ENCODE measurements at places on chromosomes 11 and 22.

GRCh38 chr11:85647078-85647477, 689 bp upstream of the TMEM126A start:
- DNase-seq: no peak

- DNase-seq: peak; percentile 55
These were observed at the start of gene PARVG for GRCh38 chr22:44180706-44181032. TSS of gene PARVG (plus strand) at chr22:44180925. CDS start at chr22:44183330, 2,405 bp downstream.

DNA sequence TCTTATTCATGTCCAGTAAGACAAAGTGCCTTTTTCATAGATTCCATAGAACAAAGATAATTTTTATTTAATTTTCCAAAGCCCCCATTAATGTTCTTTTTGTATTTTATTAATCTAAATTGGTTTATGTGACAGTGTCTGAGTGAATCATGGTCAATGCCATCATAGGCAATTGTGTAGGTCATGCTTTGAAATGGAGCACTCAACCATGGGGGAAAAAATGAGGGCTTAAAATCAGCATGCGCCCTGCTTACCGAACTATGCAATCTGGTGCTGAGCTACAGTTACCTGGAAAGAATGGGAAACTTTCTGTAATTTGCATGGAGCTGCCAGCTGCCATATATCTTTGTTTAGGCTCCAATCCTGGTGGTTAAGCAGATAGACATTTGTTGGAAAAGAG, 28.4 kb upstream of the RAB38 start:
- no peak for DNase-seq

- no peak for DNase-seq
These were observed 45.3 kb downstream of the CCDC34 start for GRCh38 chr11:27317751-27318150.

- no peak for DNase-seq
These were observed 9.4 kb downstream of the PARVA start for GRCh38 chr11:12386745-12387144.

DNA sequence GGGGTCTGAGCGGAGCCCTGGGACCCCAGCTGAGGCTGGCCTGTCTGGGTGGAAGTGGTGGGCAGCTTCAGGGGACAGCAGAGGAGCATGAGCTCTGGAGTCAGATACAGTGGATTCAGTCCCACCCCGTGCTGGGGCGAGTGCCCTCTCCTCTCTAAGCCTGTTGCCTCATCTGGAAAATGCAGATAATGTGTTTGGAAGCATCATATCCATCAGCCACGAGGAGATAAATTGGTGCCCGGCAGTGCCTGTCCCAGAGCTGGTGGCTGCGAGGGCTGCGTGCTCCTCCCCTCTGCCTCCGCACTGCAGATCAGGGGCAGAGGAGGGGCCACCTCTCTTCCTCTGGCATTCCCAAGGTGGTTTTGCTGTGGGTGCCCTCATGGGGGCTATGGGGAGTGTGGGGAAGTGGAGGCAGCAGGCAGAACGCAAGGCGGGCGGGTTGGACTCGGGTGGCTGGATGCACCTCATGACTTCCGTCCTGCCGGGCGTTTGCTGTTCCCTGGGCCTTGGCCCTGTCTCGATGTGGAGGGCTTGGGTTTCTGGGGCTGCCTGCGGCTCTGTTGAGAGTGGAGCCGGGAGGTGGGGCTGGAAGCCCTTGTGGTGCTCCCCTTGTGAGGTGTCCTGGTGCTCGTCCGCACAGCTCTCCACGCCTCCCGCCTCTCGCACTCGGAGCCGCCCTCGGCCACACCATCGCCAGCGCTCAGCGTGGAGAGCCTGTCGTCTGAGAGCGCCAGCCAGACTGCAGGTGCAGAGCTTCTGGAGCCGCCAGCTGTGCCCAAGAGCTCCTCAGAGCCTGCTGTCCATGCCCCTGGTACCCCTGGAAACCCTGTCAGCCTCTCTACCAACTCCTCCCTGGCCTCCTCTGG, 20.9 kb downstream of the MICALL1 start:
- DNase-seq: no peak

GRCh38 chr11:67373648-67374570, 511 bp upstream of the CLCF1 start:
- DNase-seq: peak; percentile 82

DNA sequence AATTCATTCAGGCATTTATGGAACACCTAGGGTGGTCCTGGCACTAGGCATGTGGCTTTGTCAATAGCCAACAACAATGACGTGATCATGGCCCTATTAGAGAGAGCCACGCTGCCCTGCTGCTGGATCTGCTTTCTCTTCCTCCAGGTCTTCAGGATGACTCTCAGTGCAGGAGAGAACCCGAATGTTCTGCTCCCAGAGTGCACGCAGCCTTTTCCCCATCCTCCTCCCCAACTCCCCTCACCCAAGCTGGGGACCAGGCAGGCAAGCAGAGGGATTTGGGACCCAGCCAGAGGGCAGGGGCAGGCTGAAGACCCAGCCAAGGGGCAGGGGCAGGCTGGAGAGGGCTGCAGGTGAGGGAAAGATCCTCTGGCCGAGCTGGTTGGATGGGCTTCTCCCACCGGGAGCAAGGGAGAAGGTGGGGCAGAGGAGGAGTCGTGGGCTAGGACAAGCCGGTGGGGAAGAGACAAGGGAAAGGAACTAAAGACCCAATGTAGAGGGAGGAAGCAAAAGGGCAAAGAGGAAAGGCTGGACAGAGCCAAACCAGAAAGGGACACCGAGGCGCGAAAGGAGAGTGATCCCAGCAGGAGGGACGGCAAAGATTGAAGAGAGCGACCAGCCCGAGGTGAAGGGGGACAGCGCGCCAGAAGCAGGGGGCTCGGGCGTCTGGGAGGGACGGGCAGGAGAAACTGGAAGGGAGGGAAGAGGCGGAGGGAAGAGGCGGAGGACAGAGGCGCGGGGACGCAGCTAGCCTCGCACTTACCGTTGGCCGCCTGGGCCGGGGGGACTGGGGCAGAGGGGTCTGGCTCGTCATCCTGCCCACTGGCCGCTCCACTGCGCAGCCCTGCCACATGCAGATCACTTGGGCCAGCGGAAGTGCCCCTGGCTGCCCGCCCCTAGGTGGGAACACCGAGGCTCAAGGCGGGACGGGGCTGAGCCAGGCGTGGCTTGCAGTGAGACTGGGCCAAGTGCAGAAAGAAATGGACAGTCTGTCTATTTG, at the start of gene KCTD14:
KCTD14 (minus strand) TSS at position 880 of the 1,000 bp plus-strand sequence; CDS start at position 853, 27 bp downstream.
- DNase-seq: no peak

- DNase-seq: no peak
These were observed 101.8 kb upstream of the TIMP3 start for GRCh38 chr22:32699686-32700085.

- DNase-seq: no peak
These were observed 27.8 kb downstream of the YWHAH start for GRCh38 chr22:31972180-31972579.

DNA sequence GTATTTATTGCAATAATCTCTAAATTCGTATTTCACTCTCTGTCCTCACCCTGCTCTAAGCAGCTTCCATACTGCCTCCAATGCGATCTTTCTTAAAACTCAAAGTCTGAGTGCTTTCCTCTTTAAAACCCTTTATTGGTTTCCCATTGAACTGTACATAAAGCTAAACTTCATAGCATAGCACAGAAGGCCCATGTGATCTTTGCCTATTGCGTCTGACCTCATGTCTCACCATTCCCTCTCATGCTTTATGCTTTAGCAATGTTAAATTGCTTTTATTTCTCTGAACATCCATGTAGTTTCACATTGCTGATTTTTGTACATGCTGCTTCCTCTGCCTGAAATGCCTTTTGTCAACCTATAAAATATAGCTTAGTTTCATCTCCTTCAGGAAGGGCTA, 28.4 kb downstream of the ZDHHC13 start:
- DNase-seq: no peak

- no peak for DNase-seq
These were observed 51.8 kb downstream of the BTG4 start for GRCh38 chr11:111460340-111460739.

DNA sequence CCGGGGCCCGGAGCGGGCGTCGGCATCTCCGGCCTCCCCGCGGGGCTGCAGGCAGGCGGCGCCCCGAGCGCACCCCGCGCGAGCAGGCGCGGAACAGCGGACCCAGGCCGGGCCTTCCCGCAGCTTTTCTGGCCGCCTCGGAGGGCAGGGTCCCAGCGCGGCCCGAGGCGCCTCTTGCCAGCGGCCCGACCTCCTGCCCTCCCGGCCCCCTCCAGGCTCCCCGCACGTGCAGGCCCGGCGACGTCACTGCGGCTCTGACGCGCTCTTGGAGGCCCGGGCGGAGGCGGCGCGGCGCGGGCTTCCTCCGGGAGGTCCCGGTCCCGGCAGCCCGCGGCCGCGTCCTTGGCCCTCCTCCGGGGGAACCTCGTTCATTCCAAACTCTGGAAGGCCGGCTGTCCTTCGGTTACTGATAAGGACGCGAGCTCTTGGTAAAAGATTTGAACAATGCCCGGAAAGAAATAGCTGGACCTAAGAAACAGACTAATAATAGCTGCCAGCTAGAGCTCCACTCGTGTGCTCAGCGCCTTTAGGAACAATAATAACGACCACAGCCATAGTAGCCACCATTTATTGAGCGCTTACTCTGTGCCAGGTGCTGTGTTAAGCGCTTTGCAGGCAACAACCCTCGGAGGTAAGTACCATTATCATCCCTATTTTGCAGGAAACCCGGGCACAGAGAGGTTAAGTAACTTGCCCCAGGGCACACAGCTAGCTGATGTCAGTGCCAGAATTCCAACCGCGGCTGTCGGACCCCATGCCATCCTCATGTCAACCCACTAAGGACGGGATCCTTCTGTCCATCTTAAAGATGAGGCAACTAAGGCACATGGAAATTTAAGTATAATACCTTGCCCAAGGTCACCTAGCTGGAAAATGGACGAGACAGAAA, 39.1 kb upstream of the CREB3L1 start:
- peak; percentile 33 for DNase-seq

DNA sequence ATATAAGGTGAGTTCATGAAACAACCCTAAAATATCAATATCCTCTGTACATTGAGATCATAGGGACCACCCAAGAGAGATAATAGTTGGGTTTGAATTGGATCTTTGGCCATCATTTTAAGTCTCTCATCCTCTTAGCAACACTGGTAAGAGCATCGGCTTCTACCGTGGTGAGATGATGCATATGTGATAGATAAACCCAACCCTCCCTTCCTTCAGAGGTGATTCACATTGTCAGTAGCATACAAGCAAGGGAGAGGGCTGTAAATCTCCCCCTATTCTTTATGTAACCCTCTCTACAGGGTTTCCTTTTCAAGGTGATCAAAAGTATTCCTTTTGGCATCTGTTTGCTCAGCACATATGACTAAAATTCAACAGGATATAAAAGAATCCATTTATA, 102.4 kb upstream of the MTMR2 start:
- no peak for DNase-seq

GRCh38 chr11:32888805-32889204, 3.8 kb upstream of the QSER1 start:
- DNase-seq: no peak

- no peak for DNase-seq
These were observed 6.4 kb upstream of the PKNOX2 start for GRCh38 chr11:125157953-125158680.

- no peak for DNase-seq
These were observed 13.9 kb upstream of the TH start for GRCh38 chr11:2185324-2186085.

GRCh38 chr11:98036810-98037209, 983.9 kb upstream of the CNTN5 start:
- no peak for DNase-seq

- no peak for DNase-seq
These were observed 131.4 kb downstream of the DCDC1 start for GRCh38 chr11:31237819-31238760.

GRCh38 chr11:30128269-30128932, 102.4 kb upstream of the FSHB start:
- DNase-seq: no peak

- DNase-seq: no peak
These were observed 52.6 kb downstream of the ABTB2 start for GRCh38 chr11:34305193-34305592.

- DNase-seq: no peak
These were observed 37.8 kb downstream of the PGR start for GRCh38 chr11:101091781-101092180.

DNA sequence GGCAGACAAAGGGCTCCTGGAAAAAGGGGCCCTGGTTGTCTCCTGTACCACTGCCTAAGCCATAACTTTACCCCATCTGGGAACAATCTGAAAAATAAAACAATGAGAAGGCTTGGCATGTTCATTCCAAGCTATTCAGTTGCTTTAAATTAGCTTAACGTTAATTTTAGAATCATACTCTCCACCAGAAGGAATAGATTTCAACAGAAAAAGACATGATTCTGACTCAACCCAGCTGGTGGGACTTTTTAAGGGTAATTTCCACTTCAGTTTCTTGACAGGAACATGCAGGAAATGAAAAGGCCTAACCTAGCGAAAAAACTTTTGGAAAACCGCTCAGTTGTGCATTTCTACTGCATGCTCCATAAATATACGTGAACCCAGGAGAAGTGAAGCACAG, 7.9 kb downstream of the SF3A1 start:
- no peak for DNase-seq

GRCh38 chr11:94295534-94295933, 8.8 kb upstream of the IZUMO1R start:
- DNase-seq: no peak

DNA sequence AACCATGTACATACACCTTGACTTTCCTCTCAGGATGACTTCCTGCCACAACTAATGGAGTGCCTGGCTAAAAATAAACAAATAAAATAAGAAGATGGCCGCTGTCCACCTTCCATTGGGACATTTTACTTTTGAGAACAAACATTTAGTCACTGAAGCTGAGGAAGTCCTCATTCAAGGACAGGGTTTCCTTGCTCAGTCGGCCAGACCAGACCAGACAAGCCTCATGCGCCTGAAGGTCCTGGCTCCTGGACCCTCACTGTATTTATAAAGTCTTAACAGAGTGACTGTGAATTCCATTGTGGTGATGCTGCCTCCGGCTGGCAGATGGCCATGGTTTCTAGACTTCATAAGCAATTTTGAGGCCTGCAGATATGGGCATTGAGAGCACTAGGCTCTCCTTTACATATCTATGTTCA, 114.5 kb downstream of the MAML2 start:
- DNase-seq: no peak

DNA sequence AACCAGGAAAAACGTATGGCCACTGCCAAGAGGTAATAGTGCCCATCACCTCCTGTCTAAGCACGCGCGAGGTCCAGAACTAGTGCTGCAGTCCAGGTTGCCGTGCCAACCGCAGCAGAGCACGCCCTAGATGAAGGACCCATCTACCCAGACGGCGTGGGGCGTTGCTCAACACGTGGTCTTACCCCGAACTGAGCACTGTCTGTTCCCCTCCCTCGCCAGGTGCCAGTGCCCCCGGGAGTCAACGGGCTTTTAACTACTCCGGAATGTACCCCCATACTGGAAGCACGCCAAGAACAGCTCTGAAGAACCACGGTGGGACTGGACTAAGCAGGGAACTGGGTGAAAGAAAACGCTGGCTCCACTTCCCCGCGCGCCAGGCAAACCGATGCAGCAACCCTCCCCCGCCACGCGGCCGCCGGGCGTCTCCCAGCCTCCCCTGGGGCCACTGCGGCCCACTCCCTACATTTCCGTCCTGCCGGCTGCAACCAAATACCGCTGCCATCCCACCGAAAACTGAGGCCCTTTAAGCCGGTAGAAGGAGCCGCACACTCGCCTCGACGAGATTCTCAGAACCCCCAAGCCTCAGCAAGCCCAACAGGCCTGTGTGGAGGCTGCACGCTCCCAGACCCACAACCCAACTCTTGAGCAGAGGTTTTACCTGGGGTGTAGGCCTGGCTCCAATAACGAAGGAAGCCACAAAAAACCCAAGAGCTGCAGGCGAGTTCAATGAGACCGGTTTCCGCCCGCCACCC, at the start of gene HSPA8:
HSPA8 (minus strand) TSS at position 734 of the 755 bp plus-strand sequence. CDS start 812 bp downstream, outside the sequence.
- peak; percentile 54 for DNase-seq

All from CD4-positive, alpha-beta T cell treated with Interleukin-6 at 100 ng/mL for 8 hours (primary cell).